ENCODE measurements at places on chromosomes 1 and 21.

- no peak for DNase-seq
Observed at GRCh38 chr1:244349103-244349531, 102.6 kb downstream of the ADSS2 start.

DNA sequence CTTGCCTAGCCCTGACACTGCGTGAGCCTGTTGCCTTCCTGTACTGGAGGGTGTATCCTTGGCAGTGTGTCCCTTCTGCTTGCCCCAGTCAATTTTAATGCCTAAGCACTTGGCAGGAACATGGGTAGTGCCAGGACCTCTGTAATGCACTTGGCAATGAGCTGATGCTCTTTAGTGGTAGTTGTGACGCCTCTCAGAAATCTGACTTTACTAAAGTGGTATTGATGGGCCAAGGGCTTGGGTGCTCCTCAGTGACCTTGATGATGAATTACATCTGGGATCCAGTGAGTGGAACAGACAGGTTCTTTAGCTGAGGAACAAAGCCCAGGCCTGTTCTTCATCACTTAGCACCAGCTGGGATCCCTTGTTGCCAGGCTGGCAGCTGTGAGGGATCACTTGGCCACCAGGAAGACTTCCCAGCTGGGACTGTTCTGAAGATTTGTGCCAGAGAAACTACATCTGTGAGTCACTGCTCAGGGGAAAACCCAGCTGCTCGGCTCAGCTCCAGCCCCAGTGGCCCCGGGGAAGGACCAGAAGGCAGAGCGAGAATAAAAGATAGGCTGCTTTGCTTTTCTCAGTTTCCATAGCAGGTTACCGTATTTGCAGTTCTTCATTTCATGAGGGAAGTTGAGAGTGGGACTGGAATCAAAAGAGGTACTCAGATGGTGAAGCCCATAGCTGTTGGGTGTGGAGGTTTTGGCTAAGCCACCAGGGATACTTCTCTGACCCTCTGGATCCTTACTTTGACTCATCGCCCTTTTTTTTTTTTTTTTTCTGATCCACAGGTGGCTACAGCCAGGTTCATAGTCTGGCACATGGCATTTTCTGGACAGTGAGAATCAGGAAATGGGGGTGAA is 28.5 kb upstream of the KCNA2 start:
- no peak for DNase-seq

DNA sequence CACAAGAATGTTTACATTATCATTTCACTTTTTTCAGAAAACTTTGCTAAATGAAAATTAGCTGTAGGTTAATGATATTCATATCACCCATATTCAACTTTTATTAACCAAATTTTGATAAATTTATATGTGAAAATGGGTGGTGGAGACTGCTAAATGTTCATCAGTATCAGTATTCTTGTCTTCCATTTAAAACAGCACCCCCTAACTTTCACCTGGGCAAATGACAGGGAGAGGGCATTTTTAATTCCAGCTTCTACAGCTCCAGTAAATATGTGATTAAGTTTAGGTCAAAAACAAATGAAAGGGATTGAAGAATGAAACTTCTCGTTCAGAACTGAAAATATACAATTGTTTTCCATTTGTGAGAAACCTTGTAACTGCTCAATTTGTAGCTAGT is 722.2 kb downstream of the KCNT2 start:
- no peak for DNase-seq

DNA sequence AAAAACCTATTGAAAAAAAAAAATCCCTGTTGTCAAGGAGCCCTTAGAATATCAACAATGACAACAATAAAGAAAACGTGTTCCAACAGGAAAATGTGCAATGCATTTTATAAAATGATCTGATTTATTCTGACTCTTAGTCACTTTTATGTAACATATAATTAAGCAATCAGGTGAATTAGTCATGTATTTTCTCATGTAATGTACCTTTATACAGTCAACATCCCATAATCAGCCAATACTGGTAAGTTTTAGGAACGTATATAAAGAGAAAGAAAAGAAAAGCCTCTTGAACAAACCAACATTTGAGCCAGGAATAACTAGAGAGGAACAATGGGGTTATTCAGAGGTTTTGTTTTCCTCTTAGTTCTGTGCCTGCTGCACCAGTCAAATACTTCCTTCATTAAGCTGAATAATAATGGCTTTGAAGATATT is at the start of gene CLCA4:
TSS of gene CLCA4 (plus strand) at position 292 of the 435 bp plus-strand sequence. CDS start at position 334, 42 bp downstream.
- no peak for DNase-seq

- DNase-seq: peak; percentile 21
Observed at GRCh38 chr1:162019006-162019405, 4.7 kb downstream of the OLFML2B start.

DNA sequence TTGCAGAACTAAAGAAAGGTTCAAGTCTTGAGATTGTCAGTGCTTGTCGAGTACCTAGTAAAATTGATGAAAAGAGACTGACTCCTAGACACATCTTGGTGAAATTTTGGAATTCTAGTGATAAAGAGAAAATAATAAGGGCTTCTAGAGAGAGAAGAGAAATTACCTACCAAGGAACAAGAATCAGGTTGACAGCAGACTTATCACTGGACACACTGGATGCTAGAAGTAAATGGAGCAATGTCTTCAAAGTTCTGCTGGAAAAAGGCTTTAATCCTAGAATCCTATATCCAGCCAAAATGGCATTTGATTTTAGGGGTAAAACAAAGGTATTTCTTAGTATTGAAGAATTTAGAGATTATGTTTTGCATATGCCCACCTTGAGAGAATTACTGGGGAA is 16.3 kb downstream of the L1TD1 start:
- DNase-seq: no peak

- no peak for DNase-seq
Observed at GRCh38 chr1:51986718-51987117, 3.8 kb downstream of the RAB3B start.

DNA sequence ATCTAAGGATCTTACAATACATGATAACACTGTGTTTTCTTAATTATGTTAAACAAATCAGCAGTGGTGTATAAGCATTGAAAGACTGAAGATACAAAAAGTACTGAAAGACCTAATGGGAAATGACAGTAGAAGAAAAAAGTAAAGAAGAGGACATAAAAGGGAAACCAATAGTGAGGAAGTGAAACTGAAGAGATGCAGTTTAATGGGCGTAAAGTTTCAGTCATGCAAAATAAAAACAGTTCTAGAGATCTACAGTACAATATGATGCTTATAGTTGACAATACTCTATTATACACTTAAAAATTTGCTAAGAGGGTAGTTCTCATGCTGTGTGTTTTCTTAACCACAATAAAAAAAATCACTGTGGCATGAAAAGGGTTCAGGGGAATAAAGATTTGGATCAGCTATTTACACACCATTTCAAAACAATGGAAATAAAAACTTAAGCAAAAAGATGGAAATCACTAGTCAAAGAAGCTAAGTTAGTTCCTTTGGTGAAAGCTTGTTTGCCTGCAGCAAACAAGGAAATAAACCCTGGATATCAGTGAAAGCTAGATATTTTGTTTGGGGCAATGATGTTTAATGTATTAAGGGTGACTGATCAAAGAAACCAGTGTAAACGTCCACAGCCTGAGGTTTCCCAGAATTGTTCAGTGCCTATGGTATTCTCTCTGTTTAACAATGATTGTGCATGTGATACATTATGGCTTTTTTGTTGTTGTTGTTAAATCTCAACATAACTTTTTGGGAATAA is 1160.8 kb upstream of the ADGRL2 start:
- no peak for DNase-seq

- DNase-seq: no peak
Observed at GRCh38 chr1:183293241-183293640, 107.2 kb downstream of the LAMC2 start.

- no peak for DNase-seq
Observed at GRCh38 chr21:45319461-45320211, 31.9 kb upstream of the POFUT2 start.

- DNase-seq: no peak
Observed at GRCh38 chr1:77316966-77317365, 35.1 kb downstream of the AK5 start.

DNA sequence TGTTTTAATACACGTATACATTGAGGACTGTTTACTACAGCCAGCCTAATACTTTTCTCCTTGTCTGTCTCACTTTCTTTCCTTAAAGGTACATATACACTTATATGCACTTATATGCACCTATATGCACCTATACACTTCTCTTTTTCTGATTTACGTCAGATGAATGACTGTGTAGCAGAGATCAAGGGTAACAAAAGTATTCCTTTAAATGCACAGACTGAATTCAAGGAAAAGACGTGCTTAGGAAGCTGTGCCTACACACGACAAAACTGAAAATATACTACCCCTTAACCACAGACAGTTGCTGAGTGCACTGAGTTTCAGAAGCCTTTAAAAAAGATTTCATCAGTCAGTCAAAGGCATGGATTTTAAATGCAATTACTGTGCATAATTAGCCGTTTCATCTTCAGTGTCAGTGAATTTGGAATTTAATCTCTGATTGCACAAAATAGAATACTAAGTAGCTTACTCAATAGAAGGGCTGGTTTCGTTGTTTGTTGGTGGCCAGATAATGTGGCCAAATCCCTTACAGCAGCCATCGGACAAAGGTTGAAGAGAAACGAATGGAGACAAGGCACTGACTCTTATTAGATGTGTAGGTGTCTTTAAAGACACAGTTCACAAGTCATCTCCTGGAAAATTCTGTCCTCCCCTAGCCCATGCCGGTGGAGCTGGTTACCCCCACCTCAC is 38.3 kb upstream of the TARBP1 start:
- no peak for DNase-seq

- no peak for DNase-seq
Observed at GRCh38 chr1:55827350-55827749, 612.2 kb upstream of the USP24 start.

DNA sequence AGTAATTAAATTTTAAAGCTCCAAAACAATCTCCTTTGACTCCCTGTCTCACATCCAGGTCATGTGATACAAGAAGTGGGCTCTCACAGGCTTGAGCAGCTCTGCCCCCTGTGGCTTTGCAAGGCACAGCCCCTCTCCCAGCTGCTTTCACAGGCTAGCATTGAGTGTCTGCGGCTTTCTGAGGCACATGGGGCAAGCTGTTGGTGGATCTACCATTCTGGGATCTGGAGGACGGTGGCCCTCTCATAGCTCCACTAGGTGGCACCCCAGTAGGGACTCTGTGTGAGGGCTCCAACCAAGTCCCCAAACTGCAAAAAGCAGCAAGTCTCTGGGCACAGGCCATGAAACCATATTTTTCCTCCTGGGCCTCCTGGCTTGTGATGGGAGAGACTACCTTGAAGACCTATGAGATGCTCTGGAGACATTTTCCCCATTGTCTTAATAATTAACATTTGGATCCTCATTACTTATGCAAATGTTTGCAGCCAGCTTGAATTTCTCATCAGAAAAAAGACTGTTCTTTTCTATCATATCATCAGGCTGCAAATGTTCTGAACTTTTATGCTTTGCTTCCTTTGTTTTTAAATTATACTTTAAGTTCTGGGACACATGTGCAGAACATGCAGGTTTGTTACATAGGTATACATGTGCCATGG is 554.1 kb upstream of the OLFM3 start:
- DNase-seq: peak; percentile 8

GRCh38 chr1:56524263-56524662 is 55.1 kb downstream of the PLPP3 start:
- DNase-seq: no peak

GRCh38 chr1:217948741-217949140 is 317.6 kb downstream of the SPATA17 start:
- DNase-seq: no peak

GRCh38 chr1:1175221-1176062 is 1.8 kb downstream of the TTLL10 start:
- no peak for DNase-seq

- peak; percentile 6 for DNase-seq
Observed at GRCh38 chr1:183609313-183609712, 19.1 kb upstream of the NCF2 start.

DNA sequence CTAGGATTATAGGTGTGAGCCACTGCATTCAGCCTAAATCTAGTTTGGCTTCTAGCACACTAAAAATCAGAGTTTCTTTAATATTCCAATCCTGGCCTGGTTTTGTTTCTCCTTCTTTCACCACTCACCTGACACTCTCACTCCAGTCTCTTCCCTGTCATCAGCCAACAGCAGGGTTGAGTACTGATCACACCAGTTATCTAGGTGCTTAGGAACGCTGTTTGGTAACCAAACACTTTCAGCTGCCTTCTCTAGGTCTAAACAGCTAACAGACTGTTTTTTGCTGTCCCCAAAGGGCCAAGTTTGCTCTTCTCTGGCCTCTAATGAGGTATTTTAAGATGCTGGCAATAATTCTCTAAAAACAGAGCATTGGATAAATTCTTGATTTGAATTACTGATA is 17.7 kb upstream of the FRRS1 start:
- no peak for DNase-seq

DNA sequence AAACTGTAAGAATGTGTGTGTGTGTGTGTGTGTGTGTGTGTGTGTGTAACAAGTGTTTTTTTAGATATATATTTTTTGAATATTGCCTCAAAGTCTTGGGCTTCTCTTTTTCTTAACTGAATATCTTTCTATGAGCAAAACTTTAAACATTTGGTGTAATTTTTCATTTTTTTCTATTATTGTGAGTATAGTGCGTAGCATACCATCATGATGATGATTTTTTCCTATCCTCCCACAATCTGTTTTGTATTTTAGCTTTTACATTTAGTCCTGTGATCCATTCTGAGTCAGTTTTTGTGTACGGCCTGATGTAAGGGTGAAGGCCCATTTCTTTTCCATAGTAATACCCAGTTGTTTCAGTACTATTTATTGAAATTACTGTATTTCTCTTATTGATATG is 680.6 kb downstream of the TTLL7 start:
- no peak for DNase-seq

- no peak for DNase-seq
Observed at GRCh38 chr1:224703702-224704101, 87.6 kb downstream of the CNIH3 start.

- no peak for DNase-seq
Observed at GRCh38 chr1:22326931-22327330, 124.7 kb upstream of the ZBTB40 start.

- DNase-seq: no peak
Observed at GRCh38 chr1:26239936-26240335, 5.9 kb downstream of the CEP85 start.

DNA sequence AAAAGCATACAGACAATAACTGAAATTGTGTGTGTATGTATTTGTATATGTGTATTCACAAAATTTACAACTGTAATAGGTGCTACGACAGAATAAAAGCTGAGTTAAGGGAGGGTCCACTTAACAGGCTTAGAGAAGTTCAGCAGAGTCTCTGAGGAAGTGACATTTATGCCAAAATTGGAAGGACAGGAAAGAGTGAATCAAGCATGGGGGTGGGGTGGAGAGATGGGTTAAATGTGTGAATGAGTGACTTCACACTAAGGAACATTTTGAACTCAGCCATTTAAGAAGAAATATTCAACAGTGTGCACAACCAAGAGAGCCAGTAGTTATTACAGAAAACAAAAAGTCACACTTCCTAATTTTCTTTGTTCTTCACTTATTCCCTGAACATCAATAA is 53.8 kb upstream of the RGS1 start:
- DNase-seq: no peak
